ENCODE measurements at places on chromosomes 6 and 20.

- no peaks in the 10 kb centered on the region for H3K27me3 ChIP-seq
- H3K27ac ChIP-seq = no peak overlapping the region
- DNase-seq = no peak
- H3K4me1 ChIP-seq = no peaks in the 10 kb centered on the region
Measured at GRCh38 chr6:42963855-42964605, 3.5 kb downstream of the GNMT start.

- DNase-seq = no peak
- no peak overlapping the region for H3K27ac ChIP-seq
- no peaks in the 10 kb centered on the region for H3K27me3 ChIP-seq
- no peaks in the 10 kb centered on the region for H3K4me1 ChIP-seq
- H3K36me3 ChIP-seq = no peaks in the 10 kb centered on the region
- H3K4me3 ChIP-seq = no peak overlapping the region
Measured at GRCh38 chr20:19016140-19016497, 196.3 kb upstream of the SLC24A3 start.

GRCh38 chr6:156599366-156599765 lies 177.8 kb upstream of the ARID1B start:
- no peaks in the 10 kb centered on the region for H3K27me3 ChIP-seq
- peak overlapping the region; percentile 64 for H3K27ac ChIP-seq
- no peak for DNase-seq
- no peaks in the 10 kb centered on the region for H3K36me3 ChIP-seq
- H3K4me3 ChIP-seq = no peak overlapping the region

GRCh38 chr6:107075951-107076381 lies 39.3 kb downstream of the BEND3 start:
- no peak overlapping the region for H3K27ac ChIP-seq
- H3K4me1 ChIP-seq = no peaks in the 10 kb centered on the region
- H3K27me3 ChIP-seq = no peaks in the 10 kb centered on the region
- peak; percentile 56 for DNase-seq
- no peaks in the 10 kb centered on the region for H3K36me3 ChIP-seq

DNA sequence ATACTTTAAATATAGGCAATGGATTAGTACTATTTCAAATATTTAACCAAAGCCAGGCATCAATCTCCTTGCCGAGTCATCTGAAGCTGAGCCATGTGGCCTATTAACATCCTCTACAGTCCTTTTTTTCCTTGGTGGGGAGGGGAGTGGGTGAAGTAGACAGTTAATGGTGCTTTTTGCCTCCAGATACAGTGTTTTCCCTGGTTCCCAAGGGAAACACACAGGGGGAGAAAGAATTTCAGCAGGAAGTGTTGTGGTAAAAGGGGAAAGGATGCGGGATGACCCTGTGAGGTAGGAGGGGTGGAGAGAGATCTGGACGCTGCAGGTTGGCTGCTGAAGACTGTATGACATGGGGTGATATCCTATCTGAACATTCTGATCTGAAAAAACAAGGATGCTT lies 9.6 kb downstream of the CLDN20 start:
- H3K27ac ChIP-seq = peak overlapping the region; percentile 5
- H3K36me3 ChIP-seq = no peaks in the 10 kb centered on the region

GRCh38 chr20:63268256-63268655 lies 4.4 kb upstream of the ARFGAP1 start:
- H3K36me3 ChIP-seq = no peaks in the 10 kb centered on the region
- peaks cover 2% of the 10 kb centered on the region for H3K27me3 ChIP-seq
- DNase-seq = no peak
- no peak overlapping the region for H3K27ac ChIP-seq
- no peak overlapping the region for H3K4me3 ChIP-seq

- H3K27ac ChIP-seq = no peak overlapping the region
- H3K36me3 ChIP-seq = no peaks in the 10 kb centered on the region
- H3K4me3 ChIP-seq = no peak overlapping the region
- no peak for DNase-seq
- no peaks in the 10 kb centered on the region for H3K27me3 ChIP-seq
- no peaks in the 10 kb centered on the region for H3K4me1 ChIP-seq
Measured at GRCh38 chr6:111450087-111450486, 32.9 kb downstream of the REV3L start.

DNA sequence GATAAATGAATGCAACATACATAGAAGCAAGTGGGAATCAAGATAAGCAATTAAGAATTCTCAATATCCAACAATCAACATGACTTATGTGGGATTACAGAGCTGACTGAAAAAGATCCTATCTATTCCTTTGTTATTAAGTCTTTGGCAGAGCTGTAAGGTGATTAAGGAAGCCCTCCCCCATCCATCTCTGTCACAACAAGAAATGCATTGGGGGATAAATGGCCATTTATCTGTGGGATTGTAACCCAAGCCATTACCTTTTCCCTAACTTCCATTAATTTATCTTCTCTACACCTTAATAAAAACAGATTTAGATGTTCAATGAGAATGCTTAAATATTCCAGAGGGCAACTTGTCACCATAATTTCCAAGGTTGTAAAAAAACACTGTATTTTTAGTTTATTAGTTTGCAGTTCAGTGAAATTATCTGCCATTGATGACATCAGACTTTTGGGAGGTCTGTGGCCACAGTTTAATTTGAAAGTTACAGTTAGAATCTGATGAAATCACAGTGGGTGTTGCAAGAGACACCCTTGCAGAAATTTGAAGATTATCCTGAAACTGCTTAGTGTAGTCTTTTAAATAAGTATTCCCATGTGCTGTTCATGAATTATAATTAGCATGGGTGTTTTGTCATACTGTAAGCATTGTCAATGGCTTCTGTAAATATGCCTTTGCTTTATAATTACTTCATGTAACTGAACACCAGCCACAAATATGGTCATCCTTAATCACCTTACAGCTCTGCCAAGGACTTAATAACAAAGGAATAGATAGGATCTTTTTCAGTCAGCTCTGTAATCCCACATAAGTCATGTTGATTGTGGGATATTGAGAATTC lies 49.4 kb upstream of the FYN start:
- H3K27ac ChIP-seq = no peak overlapping the region
- H3K4me3 ChIP-seq = no peak overlapping the region
- H3K27me3 ChIP-seq = no peaks in the 10 kb centered on the region
- no peaks in the 10 kb centered on the region for H3K36me3 ChIP-seq
- H3K4me1 ChIP-seq = no peaks in the 10 kb centered on the region

DNA sequence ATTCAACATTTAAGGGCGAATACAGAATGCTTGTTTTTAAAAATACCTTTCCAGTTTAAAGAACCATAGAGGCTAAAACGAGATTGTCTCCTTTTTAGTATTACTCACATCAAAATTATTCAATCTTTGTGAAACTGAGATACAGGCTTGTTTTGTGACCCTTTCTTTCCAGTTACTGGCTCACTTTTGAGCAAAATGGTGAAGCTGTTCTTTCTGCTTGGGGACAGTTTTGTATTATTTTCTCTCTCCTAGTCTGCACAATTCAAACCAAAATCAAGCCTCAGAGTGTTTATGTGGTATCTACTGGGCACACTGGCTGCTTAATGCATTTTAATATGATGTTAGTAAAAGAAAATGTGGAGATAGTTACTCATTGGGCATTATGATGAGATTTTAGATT lies 36.5 kb downstream of the HIVEP1 start:
- H3K4me1 ChIP-seq = no peaks in the 10 kb centered on the region
- H3K4me3 ChIP-seq = no peak overlapping the region
- no peak overlapping the region for H3K27ac ChIP-seq
- no peaks in the 10 kb centered on the region for H3K36me3 ChIP-seq
- no peak for DNase-seq

GRCh38 chr20:60026010-60026409 lies 67.8 kb downstream of the CDH26 start:
- H3K4me1 ChIP-seq = no peaks in the 10 kb centered on the region
- DNase-seq = no peak
- H3K4me3 ChIP-seq = no peak overlapping the region
- H3K27me3 ChIP-seq = no peaks in the 10 kb centered on the region
- no peak overlapping the region for H3K27ac ChIP-seq

- peak overlapping the region; percentile 72 for H3K27ac ChIP-seq
- peaks cover 20% of the 10 kb centered on the region for H3K4me1 ChIP-seq
- no peaks in the 10 kb centered on the region for H3K27me3 ChIP-seq
- DNase-seq = no peak
- H3K36me3 ChIP-seq = no peaks in the 10 kb centered on the region
Measured at GRCh38 chr20:37311710-37312355, 22.4 kb downstream of the MANBAL start.

GRCh38 chr6:15989397-15989796 lies 139.5 kb upstream of the MYLIP start:
- H3K36me3 ChIP-seq = no peaks in the 10 kb centered on the region
- no peaks in the 10 kb centered on the region for H3K4me1 ChIP-seq
- no peak overlapping the region for H3K27ac ChIP-seq
- no peak for DNase-seq
- no peak overlapping the region for H3K4me3 ChIP-seq

GRCh38 chr6:21258665-21259064 lies 334.9 kb upstream of the SOX4 start:
- H3K4me3 ChIP-seq = no peak overlapping the region
- H3K27me3 ChIP-seq = no peaks in the 10 kb centered on the region
- no peak for DNase-seq
- no peaks in the 10 kb centered on the region for H3K4me1 ChIP-seq
- H3K27ac ChIP-seq = no peak overlapping the region
- H3K36me3 ChIP-seq = no peaks in the 10 kb centered on the region

GRCh38 chr6:78589436-78589835 lies 277.9 kb upstream of the IRAK1BP1 start:
- H3K27me3 ChIP-seq = no peaks in the 10 kb centered on the region
- H3K27ac ChIP-seq = no peak overlapping the region
- H3K4me3 ChIP-seq = no peak overlapping the region
- H3K4me1 ChIP-seq = no peaks in the 10 kb centered on the region
- H3K36me3 ChIP-seq = no peaks in the 10 kb centered on the region
- no peak for DNase-seq

- H3K27me3 ChIP-seq = peaks cover 3% of the 10 kb centered on the region
- H3K4me1 ChIP-seq = no peaks in the 10 kb centered on the region
- H3K36me3 ChIP-seq = no peaks in the 10 kb centered on the region
- DNase-seq = no peak
Measured at GRCh38 chr20:23508449-23509229, 17.7 kb downstream of the CST8 start.

DNA sequence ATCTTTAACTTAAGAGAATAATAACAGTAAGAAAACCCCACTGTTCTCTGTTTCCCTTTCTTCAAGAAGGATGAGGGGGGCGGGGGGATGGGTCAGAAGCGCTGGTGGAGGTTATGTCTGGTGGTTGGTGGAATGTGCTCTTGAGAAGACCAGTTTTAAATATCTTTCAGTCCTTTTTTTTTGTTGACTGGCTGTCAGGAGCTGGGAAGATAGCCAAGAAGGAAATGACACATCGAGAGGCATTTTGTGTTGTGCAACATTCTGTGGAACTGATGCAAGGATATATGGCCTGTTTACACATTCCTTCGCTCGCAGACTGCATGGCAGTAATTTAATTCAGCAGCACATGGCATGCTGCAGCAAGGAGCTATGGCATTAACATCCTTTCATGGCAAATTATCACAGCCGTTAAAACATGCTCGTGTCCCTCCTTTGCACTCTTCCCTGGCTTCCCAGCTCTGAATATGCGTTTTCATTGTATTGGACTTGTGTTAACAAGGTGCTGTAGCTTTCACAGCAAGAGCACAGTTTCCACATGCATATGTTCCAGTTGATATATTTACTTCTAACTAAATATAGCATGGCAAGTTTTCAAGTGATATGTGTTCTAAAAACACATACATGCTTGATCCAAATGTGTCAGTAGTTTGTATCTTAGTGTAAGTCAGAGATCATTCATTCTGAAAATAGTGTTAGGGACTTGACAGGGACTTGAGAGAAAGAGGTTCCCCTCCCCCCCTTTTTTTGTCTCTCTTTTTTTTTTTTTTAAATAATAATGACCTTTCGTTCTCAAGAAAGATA lies 68.2 kb upstream of the SUPT3H start:
- no peaks in the 10 kb centered on the region for H3K4me1 ChIP-seq
- H3K27me3 ChIP-seq = no peaks in the 10 kb centered on the region
- no peaks in the 10 kb centered on the region for H3K36me3 ChIP-seq
- peak; percentile 89 for DNase-seq

DNA sequence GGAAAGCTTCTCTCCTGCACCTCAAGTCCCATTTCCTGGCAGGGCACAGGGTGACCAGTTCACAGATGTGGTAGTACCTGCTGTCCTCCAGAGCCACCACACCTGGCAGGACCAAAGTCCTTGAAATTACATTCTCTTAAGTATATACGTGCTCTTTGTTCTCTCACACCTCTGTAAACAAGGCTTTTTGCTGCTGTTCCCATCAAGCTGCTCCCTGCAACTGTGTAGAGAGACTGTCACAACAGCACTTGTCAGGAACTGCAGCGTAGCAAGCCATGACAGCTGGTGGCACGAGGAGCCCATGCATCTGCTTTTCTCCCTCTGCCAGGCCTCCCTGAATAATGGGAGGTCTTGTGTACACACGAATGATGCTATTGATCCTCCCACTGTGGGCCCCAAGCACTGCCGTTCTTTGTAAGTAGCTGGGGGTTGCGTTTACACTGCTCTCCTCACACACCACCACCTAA lies 431.8 kb downstream of the CD83 start:
- H3K27me3 ChIP-seq = no peaks in the 10 kb centered on the region
- no peak overlapping the region for H3K4me3 ChIP-seq
- no peaks in the 10 kb centered on the region for H3K4me1 ChIP-seq
- DNase-seq = no peak

- no peaks in the 10 kb centered on the region for H3K36me3 ChIP-seq
- peak overlapping the region; percentile 57 for H3K27ac ChIP-seq
- no peaks in the 10 kb centered on the region for H3K4me1 ChIP-seq
- H3K27me3 ChIP-seq = no peaks in the 10 kb centered on the region
- no peak for DNase-seq
Measured at GRCh38 chr6:2854396-2854982, 12.8 kb upstream of the SERPINB1 start.

DNA sequence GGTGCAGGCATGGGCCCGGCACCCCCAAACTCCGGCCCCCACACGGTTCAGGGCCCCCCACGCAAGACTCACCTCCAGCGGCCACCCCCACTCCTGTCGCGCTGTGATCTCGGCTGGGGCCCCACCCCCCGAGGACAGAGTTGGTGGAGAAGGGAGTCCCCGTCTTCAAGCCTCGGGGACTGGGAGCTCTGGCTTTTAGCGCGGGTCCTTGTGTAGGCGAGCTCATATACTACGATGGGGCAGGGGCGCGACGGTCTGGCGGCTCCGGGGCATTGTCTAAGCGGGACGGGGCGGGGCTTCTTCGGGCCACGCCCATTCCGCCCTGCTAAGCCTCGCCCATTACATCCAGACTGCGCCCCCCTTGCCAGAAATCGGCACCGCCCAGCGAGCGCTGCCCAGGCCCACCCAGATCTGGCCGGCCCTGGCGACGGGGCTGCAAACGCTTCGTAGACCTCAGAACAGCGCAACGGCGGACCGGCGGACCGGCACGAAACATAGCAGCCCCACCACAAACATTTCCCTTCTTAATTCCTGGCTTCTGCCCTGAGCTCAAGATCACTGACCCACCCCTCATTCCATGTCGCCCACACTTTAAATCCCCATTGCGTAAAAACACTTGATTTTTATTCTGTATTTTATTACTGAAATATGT lies 1.0 kb upstream of the DDAH2 start:
- H3K4me1 ChIP-seq = peaks cover 10% of the 10 kb centered on the region
- H3K4me3 ChIP-seq = peak overlapping the region; percentile 88
- DNase-seq = peak; percentile 82
- H3K27ac ChIP-seq = peak overlapping the region; percentile 99
